ENCODE measurements at places on chromosomes 13 and 19. TPM values are rescaled to one million over a fixed set of nuclear protein-coding genes. Genes with fewer than 3 reads are reported as not detected.

Gene ZNF470
- 3.1 TPM for total RNA-seq

Gene CEACAM21
- total RNA-seq, result not detected

Gene PGLYRP1
- not detected for total RNA-seq

DNA sequence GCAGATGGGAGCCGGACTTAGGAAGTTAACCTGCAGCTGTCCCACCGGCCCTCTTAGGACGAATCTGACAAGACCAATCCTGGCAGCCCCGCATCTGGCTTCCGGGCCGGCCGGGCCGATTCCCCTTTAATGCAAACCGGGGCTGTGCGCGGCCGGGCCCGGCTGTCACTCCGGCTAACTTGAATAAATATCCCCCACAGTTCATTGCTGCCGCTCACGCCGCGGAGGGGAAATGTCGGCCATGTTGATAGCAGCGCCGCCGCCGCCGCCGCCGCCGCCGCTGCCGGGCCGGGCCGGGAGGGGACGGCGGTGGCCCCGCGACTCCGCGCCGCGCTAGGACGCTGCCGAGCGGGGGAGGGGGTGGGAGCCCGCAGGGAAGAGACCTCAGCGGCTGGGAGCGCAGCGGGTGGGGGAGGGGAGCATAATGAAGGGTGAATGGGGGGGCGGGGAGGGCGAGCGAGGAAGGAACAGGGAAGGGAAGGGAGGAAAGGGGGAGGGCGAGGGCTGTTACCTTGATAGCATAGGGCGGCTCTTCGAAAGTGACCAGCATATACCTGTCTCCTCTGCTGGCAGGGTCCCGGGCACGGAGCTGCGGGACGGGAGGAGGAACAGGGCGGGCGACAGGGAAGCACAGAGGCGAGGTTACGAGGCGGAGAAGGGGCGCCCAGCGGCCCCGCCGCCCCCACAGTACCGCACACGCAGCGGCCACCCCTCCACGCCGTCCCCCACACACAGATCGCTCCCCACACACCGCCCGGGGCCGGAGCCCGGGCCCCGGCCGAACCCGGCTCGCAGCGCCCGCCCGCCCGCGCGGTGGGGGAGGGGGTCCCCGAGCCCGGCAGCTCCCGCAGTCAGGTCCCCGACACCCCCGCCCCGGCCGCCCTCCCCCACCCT lies 1.1 kb downstream of the INTS6 start:
- DNase-seq, result peak; percentile 44

DNA sequence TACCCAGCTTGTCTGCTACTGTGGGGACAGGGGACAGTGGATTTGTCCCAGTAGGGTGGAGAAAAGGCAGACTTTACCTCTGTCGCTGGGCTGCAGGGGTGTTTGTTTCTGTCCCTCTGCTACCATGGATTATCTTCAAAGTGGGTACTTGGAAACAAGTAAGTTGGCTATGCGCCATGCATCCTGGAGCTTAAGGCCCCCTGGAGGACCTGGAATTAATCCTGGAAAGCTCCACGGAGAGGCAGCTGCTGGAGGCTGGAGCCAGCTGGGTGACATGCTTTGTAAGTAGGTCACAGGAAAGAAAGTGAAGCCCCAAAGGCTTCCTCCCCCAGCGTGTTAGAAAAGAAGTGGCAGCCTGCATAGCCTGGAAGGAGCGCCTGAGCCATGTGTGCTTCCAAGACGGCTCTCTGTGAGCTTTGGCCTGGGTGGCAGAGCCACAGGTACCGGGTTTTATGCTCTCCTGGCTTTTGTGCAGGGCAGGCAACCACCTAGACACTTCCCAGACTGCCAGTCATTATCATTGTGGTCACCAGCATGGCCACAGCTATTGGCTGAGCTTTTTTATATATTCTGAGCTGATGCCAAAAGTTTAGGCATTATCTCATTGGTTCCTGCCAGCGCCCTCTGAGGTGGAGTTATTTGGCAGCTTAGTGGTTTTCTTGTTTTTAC lies 9.5 kb downstream of the B3GLCT start:
- DNase-seq, result peak; percentile 35

- DNase-seq, result peak; percentile 73
Measured at GRCh38 chr13:40158218-40158617, 502.8 kb downstream of the COG6 start.

DNA sequence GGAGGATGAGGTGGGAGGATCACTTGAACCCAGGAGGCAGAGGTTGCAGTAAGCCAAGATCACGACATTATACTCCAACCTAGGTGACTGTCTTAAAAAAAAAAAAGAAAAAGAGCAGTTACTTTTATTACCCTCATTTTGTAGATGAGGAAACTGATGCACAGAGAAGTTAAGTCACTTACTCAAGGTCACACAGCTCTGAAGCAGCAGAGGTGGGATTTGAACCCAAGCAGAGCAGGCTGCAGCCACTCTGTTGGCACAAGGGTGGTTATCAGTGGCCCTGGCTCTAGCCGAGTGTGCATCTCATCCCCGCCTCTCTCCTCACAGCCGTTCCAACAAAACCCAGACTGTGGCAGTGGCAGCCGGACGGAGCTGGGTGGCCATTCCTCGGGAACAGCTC lies 7.6 kb downstream of the IL27RA start:
- DNase-seq, result no peak

GRCh38 chr19:15114153-15114540 lies 6.9 kb downstream of the SYDE1 start:
- no peak for DNase-seq

DNA sequence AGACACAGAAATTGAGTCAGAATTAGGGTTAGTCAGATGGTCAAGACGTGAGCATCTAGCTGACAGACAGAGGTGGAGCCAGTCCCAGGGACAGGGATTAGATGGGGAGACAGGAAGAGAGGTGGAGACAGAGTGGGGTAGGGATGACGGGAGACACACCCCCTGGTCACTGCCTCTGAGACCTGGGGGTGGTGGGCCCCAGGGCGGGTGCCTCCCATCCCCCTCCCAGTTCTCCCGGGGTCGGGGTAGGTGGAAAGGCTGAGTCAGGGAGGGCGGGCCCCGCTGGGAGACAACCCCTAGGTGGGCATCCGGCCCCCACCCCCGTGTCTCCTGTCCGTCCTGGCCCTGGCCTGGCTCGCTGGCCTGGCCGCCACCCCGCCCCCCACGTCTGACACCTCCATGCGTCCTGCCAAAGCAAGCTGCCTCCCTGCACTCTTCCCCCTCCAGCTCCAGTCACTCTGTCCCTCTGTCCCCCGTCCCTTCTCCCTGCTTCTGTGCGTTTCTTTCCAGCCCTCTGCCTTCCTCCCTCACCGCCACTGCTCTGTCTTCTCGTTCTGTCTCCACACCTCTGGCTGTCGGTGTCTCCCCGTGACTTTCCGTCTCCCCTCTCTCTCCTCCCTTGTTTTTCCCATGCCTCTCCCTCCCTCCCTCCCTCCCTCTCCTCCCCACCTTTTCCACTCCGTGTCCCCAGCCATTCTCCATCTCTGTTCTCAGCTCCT lies 15.1 kb downstream of the CCDC97 start:
- peak; percentile 65 for DNase-seq

All from foreskin keratinocyte (primary cell).